ENCODE measurements at places on chromosomes 11 and 22.

- no peak for DNase-seq
Observed at GRCh38 chr11:21142007-21142406, 472.6 kb downstream of the NELL1 start.

GRCh38 chr22:39135092-39135896 is 17.2 kb downstream of the CBX7 start:
- no peak for DNase-seq

DNA sequence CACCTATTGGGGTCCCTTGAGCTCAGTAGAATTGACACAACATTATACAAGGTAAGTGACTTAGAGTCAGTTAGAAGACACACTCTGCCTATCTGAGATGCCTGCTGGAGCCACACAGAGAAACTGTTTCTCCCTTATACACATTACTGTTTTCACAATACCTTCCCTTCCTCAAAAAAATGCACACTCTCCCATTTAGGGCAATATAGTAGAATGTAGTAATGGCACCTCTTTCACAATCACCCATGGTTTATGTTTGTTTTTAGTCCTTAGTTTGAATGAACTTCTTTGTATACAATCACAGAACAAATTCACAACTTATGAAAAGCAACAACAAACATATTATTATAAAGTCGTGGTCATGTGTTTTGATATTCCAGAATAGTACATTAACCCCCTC is 14.3 kb downstream of the OR52H1 start:
- no peak for DNase-seq

GRCh38 chr11:113629562-113629961 is 76.5 kb downstream of the TMPRSS5 start:
- DNase-seq: no peak

GRCh38 chr11:2215561-2216399 is 44.2 kb upstream of the TH start:
- no peak for DNase-seq

- DNase-seq: no peak
Observed at GRCh38 chr11:21316591-21316990, 647.2 kb downstream of the NELL1 start.

DNA sequence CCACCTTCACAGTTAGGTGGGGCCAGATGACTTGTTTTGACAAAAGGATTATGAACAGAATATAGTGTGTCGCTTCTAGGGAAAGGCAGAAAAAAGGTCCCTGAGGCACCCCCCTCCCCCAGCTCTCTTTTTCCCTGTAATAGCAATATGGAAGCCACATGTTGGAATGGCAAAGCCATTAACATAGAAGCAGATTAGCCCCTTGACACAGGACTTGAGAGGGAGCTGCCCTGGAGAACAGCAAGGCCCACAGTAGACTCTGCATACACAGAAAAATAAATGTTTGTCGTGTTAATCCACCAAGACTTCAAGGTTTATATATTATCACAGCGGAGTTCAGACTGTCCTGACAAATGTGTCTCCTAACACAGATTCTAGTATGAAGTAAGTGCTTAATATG is 1222.9 kb downstream of the LRRC4C start:
- no peak for DNase-seq

DNA sequence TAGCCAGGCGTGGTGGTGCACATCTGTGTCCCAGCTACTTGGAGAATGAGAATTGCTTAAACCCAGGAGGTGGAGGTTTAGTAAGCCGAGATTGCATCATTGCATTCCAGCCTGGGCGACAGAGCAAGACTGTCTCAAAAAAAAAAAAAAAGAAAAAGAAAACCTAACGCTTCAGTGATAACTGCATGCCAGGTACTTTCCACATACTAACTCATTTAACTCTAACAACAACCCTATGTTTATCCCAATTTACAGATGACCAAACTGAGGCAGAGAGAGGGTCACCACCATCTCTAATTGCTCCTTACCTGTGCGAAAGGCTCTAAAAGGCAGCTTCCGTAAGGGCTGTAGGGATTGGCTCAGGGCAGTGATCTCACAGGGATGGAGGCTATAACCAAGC is 11.6 kb downstream of the PISD start:
- DNase-seq: peak; percentile 37

- DNase-seq: peak; percentile 79
Observed at GRCh38 chr11:125235071-125235471, 70.5 kb downstream of the PKNOX2 start.

DNA sequence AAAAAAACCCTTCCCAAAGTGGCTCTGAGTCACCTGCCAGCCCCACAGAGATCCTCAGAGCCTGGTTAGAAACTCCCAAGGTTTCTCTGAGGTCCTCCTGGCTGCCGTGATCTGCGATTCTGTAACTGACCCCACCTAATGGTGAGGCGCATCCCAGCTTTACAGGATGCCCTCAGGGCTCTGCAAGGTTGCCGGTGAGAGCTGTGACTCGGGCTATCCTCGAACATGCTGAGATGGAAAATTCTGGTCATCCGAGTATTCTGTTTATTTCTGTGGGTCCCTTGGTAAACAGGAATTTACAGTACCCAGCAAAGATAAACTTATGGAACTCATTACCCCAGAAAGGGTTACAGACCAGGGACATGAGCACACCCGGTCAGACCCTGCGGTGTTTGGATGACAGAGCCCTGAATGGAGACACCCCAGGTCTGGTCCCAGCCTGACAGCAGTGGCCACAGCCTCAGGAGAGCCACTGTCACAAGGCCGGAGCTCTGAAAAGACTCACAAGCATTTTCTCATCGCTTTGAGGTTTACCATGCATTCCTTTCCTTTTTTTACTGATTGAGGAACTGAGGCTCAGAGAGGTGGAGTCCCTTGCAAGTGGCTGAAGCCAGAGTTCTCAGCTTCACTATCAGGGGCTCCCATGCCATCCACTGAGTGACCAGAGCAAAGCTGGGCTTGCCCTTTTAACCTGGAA is 22.2 kb downstream of the LIF start:
- DNase-seq: peak; percentile 94

DNA sequence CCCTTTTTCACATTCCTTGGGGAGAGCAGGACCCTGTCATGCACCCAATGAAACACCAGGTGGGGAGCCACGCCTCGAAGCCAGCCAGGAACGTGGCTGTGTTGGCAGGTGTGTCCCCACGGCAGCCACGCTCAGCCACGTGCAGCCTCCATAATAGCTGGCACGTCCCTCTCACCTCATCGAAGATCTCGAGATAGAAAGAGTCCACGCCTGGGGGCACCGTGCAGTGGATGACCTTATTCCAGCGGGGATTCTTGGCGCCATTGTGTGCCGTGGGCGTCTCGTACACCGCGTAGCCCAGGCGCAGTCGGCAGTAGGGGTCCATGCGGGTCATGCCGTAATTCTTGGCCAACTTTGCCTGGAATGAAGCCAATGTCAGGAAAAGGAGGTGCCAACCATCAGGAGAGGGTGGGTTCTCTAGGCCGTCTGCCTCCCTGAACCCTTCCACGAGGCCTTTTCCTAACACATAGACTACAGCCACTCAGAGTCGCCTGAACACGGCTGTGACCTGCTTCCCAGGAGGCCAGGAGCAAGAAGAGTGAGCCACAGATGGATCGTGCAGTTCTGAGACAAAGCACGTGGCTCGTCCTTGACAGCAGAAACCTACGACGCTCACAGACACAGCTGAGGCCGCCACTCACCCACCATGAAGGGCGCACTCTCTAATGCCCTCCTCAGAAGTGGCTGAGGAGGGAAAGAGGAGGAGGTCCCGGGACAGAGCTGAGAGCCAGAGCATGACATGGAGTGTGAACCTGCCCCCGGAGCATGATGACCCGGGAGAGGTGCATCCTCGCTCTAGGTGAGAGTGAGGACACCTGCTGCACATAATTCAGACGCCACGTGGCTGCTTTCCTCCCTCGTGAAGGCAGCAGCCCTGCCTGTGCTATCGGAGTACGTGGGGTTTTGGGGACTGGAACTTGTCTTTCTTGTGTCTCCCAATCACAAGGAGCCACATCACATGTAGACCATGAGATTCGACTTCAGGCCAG is 19.1 kb downstream of the TOLLIP start:
- no peak for DNase-seq

GRCh38 chr11:104060004-104060794 is 23.8 kb downstream of the DDI1 start:
- DNase-seq: no peak

DNA sequence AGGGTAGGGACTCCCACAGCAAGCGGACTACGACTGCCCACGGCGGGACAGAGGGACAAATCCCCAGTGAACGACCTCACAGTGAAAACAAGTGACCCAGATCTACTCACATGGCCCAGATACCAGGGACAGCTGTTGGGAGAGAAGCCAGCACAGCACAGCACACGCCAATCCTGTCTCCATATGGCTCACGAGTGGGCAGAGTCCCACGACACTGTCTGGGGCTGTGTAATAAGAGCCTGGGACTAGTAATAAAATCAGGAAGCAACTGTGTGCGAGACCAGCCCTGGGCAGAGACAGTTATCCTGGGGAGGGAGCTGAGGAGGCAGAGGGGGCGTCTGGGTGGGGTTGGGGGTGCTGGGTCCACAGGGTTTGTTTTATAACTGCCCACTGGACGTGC is 385.0 kb downstream of the CTTN start:
- no peak for DNase-seq

DNA sequence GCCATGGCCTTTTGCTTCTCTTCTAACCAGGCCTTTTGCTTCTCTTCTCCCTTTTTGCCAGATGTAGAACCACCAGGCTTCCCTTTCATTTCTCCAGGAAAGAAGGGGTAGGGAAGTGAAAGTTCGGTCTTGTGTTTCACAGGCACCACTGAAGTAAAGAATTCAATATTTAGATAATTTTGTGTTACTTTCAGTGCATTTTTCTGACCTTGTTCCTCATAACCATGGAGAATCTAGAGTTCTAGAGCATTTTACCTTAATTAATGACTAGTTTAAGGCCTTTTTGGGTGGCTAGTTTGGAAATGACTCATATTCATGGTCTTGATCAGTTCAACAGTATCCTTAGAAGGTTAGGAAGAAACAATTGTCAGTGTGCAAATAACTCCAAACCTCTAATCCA is 22.7 kb downstream of the GRAMD1B start:
- no peak for DNase-seq

DNA sequence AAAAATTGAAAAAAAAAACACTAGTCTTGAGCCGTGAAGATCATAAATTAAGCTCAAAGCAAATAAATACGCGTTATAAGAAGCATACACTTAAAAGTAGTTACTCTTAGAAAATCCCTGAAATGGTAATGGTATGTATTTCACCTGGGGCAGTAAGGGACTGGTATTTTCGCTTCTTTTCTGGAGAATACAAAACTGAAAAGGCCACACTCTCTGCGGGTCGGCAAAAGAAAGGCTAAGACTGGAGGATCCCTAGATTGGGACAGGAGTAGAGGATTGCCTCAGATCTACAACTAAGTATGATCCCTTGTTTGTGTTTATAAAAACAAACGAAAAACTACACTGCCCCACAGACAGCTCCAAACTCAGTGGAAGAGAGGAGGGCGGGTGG is 617 bp downstream of the TSG101 start:
- no peak for DNase-seq

- no peak for DNase-seq
Observed at GRCh38 chr11:17719938-17720795, 796 bp downstream of the MYOD1 start.

DNA sequence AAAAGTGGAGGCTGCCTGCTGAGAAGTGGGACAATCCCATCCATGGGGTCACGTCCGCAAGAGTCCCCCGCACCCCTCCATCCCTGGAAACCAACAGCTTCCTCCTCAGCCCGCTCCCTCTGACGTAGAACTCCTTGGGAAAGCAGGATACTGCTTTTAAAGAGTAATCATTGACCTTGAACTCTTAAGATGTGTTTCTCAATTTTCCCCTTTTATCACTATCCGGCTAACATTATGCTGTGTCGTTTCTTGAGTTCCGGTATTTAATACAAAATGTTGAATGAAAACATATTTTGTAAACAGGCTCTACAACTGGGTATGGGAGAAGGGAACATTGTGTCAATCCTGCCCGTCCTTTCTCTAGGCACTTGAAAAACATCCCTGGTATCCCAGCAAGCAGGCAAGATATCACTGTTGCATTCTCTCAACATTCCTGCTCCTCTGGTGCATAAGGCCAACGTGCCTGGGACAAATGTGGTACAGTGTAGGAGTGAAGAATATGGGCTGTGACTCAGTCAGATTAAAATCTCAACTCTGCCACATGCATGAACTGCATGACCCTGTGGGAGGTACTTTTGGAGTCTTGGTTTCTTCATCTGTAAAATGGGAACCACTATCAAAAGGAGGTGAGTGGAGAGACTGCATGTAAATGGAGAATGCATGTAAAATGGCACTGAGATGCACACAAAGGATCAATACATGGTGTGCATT is 52.8 kb downstream of the WT1 start:
- no peak for DNase-seq

GRCh38 chr22:35905894-35906293 is 122.7 kb downstream of the RBFOX2 start:
- peak; percentile 63 for DNase-seq

- DNase-seq: no peak
Observed at GRCh38 chr22:45088576-45088975, 75.1 kb upstream of the NUP50 start.

DNA sequence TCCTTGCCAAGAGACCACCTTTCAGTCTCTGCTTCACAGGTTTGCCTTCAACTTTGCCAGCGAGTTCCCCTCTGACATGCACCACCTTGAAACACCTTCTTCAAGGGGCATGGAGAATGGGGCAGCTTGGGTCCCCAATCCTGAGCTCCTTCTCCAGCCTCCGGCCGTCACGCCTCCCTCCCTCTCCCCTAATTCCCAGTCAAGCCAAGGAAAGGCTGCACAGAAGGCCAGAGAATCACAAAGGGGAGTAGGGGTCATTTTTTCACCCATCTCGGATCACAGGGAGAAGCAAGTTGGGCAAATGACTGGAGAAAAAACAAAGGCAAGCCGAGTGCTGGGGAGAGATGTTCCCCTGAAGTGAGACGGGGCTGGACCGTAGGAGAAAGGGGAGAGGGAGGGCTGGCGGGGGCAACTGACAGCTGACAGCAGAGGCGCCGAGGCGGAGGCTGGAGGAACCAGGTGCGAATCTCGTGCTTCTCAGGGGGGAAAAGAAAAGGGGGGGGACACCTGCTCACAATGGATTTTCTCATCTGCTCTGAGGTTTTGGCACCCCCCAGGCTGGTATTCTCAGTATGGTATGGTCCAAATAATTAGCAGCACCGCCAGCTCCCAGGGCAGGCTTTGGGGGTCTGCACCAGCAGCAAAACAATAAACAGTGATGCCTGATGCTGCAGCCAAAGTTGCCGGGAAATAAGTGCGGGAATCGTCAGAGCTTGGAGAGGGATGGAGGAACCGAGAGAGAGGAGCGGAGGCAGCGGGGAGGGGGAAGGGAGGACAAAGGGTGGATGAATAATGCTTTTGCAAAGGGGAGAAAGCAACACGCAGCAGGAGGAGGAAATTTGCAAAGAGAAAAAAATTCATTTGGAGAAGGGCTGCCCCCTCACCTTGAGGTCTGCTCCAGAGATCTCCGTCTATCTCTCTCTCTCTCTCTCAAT is 644 bp downstream of the YPEL4 start:
- DNase-seq: no peak

GRCh38 chr11:94795476-94796189 is 27.5 kb downstream of the AMOTL1 start:
- DNase-seq: no peak

GRCh38 chr22:38353701-38354100 is 36.5 kb upstream of the CSNK1E start:
- DNase-seq: no peak

GRCh38 chr22:31089160-31090100 is 8.3 kb downstream of the SMTN start:
- no peak for DNase-seq

GRCh38 chr11:8863838-8864237 is 47.2 kb upstream of the AKIP1 start:
- DNase-seq: no peak

All from PC-9 (cell line).